ENCODE measurements at places on chromosomes 7 and 10. TPM values are rescaled to one million over a fixed set of nuclear protein-coding genes. Genes with fewer than 3 reads are reported as not detected.

The OR2A5 gene
- not detected for total RNA-seq

The SEMA3E gene
- total RNA-seq: not detected

DNA sequence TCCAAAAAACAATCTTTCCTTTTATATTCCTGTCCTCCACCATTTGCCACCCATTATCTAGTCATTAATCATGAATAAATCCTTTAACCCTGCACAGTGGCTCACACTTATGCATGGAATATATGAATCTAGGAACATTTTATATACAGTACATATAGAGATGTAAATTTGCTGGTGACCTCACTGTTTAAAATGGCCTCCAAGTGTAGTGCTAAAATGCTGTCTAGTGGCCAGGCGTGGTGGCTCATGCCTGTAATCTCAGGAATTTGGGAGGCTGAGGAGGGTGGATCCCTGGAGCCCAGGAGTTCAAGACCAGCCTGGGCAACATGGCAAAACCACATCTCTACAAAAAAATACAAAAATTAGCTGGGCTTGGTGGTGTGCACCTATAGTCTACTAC is 9.6 kb downstream of the NANOS1 start:
- H3K4me3 ChIP-seq: no peak overlapping the region
- DNase-seq: no peak
- H3K27ac ChIP-seq: no peak overlapping the region

GRCh38 chr7:69739931-69740431 is 141.7 kb downstream of the AUTS2 start:
- peaks cover 2% of the 10 kb centered on the region for H3K27me3 ChIP-seq
- H3K4me3 ChIP-seq: no peak overlapping the region
- no peaks in the 10 kb centered on the region for H3K36me3 ChIP-seq
- no peaks in the 10 kb centered on the region for H3K4me1 ChIP-seq
- no peak overlapping the region for H3K27ac ChIP-seq

The CH25H gene
- total RNA-seq: not detected

- no peak overlapping the region for H3K4me3 ChIP-seq
- no peak overlapping the region for H3K27ac ChIP-seq
- peaks cover 30% of the 10 kb centered on the region for H3K27me3 ChIP-seq
- H3K36me3 ChIP-seq: peaks cover 3% of the 10 kb centered on the region
- DNase-seq: no peak
Observed at GRCh38 chr10:12357525-12358151, 8.3 kb downstream of the CAMK1D start.

- H3K4me3 ChIP-seq: no peak overlapping the region
- DNase-seq: no peak
- H3K4me1 ChIP-seq: peaks cover 5% of the 10 kb centered on the region
Observed at GRCh38 chr10:31686599-31686998, 242.0 kb downstream of the ARHGAP12 start.

GRCh38 chr7:132991615-132992587 is 90.0 kb downstream of the CHCHD3 start:
- H3K27me3 ChIP-seq: no peaks in the 10 kb centered on the region
- H3K36me3 ChIP-seq: no peaks in the 10 kb centered on the region
- no peak for DNase-seq
- no peaks in the 10 kb centered on the region for H3K4me1 ChIP-seq

GRCh38 chr10:60732198-60732806 is 46.0 kb upstream of the CDK1 start:
- H3K36me3 ChIP-seq: no peaks in the 10 kb centered on the region
- peak overlapping the region; percentile 90 for H3K27ac ChIP-seq
- H3K4me1 ChIP-seq: peaks cover 57% of the 10 kb centered on the region
- H3K27me3 ChIP-seq: peaks cover 4% of the 10 kb centered on the region

DNA sequence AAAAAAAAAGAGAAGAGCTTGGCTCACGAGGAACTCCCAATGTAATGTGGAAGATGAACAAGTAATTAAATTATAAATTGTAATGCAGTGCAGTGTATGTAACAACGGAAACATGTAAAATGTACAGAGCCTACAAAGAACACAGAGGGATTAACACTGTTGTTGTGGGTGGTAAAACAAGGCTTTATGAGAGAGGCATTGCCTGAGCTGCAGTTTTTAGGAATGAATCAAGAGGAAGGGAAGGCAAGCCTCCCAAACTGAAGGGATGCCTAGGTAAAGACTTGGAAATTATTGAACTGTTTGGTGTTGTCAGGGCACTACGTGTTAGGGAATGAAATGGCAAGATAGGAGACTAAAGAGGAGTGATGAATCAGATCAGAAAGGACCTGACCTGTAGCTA is 213.7 kb downstream of the HTR7 start:
- no peak overlapping the region for H3K27ac ChIP-seq
- H3K27me3 ChIP-seq: no peaks in the 10 kb centered on the region
- no peak overlapping the region for H3K4me3 ChIP-seq
- no peaks in the 10 kb centered on the region for H3K4me1 ChIP-seq
- DNase-seq: no peak
- no peaks in the 10 kb centered on the region for H3K36me3 ChIP-seq

DNA sequence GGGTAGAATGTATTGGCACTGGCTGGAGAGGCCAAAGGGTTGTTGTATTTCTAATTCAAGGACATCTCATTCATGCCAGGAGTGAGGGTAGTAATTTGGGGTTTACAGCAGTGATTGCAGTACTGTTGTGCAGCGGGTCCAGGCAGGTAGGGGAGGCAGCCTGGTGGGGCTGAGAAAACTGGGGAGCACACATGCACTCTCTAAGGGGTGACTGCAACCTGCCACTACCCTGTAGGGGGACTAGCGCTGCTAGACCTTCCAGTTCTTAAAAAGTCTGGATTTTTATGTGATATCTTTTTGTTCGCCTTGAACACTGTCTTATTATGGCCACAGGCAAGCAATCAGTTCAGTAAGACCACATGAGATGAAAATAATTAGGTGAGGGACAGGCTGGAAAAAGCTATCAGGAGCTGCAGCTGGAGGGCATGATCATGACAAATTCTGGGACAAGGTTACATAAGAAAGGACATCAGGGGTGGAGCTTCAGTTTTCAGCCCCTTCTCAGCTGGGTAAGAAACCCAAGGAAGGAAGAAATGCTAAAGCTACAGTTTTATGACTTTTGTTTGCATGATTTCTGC is 149.0 kb downstream of the ARHGAP21 start:
- peaks cover 11% of the 10 kb centered on the region for H3K4me1 ChIP-seq
- no peak overlapping the region for H3K4me3 ChIP-seq
- H3K27me3 ChIP-seq: peaks cover 19% of the 10 kb centered on the region
- no peaks in the 10 kb centered on the region for H3K36me3 ChIP-seq
- H3K27ac ChIP-seq: no peak overlapping the region

The CUBN gene
- total RNA-seq: 0.05 TPM

The C7orf33 gene
- total RNA-seq: not detected

- H3K27me3 ChIP-seq: no peaks in the 10 kb centered on the region
- peak; percentile 46 for DNase-seq
- H3K4me1 ChIP-seq: peaks cover 25% of the 10 kb centered on the region
- no peaks in the 10 kb centered on the region for H3K36me3 ChIP-seq
- peak overlapping the region; percentile 87 for H3K4me3 ChIP-seq
- peak overlapping the region; percentile 88 for H3K27ac ChIP-seq
Observed at GRCh38 chr10:69124563-69125268, 738 bp downstream of the VPS26A start.

- H3K4me1 ChIP-seq: no peaks in the 10 kb centered on the region
- DNase-seq: no peak
- H3K4me3 ChIP-seq: no peak overlapping the region
- H3K36me3 ChIP-seq: no peaks in the 10 kb centered on the region
- H3K27ac ChIP-seq: no peak overlapping the region
Observed at GRCh38 chr7:96970739-96971138, 34.6 kb upstream of the DLX6 start.

The CTAGE6 gene
- total RNA-seq: not detected

- peaks cover 31% of the 10 kb centered on the region for H3K27me3 ChIP-seq
- H3K27ac ChIP-seq: no peak overlapping the region
- no peak overlapping the region for H3K4me3 ChIP-seq
- H3K36me3 ChIP-seq: no peaks in the 10 kb centered on the region
Observed at GRCh38 chr7:45893996-45894664, 5.8 kb downstream of the IGFBP1 start.

The HOXA7 gene
- total RNA-seq: not detected

- H3K4me3 ChIP-seq: no peak overlapping the region
- peaks cover 15% of the 10 kb centered on the region for H3K27me3 ChIP-seq
- DNase-seq: no peak
Observed at GRCh38 chr10:62454687-62455397, 80.7 kb downstream of the ZNF365 start.

DNA sequence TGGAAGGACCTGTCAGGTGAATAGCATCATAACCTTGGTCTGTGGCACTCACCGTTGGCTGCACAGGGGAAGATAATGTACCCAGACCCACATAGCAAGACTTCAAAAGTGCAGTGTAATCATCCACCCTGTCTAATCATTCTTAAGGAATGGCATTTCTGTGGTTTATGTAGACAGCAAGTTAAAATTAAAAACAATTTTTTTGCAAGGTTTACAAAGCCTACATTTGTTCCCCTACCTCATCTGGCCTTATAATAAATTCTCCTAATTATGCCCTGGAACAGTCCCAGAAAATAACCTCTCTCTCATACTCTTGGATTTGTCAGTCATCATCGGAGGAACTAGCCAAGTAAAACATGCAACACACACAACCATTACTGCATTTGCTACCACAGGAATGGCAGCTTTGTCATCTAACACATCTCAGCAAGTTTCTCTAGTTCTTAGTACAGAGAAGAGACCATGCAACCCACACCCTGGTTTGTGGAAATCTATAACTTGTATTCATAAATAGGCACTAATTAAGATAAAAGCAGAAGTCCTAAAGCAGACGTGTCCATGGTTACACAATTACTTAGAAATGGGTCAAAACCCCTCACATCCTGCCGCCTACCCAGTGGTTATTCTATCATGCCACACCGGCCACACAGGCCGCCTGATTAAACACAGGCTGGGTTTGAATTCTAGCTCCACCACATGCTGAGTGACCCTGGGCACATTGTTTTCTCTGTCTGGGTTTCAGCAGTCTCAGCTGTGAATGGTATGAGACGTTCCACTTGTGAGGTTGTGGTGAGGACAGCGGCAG is 19.1 kb downstream of the ABLIM1 start:
- peaks cover 7% of the 10 kb centered on the region for H3K27me3 ChIP-seq
- DNase-seq: no peak
- no peak overlapping the region for H3K4me3 ChIP-seq
- H3K27ac ChIP-seq: no peak overlapping the region
- H3K4me1 ChIP-seq: peaks cover 7% of the 10 kb centered on the region

DNA sequence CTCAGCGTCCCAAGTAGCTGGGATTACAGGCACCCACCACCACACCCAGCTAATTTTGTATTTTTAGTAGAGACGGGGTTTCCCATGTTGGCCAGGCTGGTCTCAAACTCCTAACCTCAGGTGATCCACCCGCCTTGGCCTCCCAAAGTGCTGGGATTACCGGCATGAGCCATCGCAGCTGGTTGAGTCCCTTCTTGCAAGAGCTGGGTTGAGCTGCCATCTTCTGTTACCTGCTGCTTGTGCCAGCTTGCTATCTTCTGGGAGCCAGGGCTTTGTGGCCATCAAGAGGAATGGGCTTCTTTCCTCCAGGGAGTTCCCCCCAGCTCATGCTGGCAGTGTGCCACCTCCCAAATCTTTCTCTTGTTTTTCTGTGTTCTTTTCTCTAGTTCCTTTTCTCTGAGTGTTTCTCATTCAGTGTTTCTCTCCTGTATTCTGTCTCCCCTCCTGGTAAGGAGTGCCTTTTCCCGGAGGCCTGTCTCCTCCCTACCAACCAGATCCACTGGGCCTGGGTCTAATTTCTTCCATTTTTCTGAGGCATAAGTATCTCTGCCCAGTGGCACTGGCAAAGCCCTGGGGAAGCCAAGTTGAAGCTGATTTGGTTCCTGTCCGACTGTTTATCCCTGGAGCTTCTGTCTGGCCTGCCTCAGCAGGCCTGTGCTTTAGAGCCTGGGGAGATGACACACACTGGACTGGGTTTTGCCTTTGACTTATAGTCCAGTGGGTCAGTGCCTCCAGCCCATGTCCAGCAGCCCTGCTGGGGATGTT is 3.7 kb downstream of the DBNL start:
- no peak overlapping the region for H3K4me3 ChIP-seq
- H3K27ac ChIP-seq: peak overlapping the region; percentile 63
- DNase-seq: no peak
- H3K36me3 ChIP-seq: peaks cover 39% of the 10 kb centered on the region

The PLPP4 gene
- not detected for total RNA-seq

- no peaks in the 10 kb centered on the region for H3K4me1 ChIP-seq
- H3K27me3 ChIP-seq: no peaks in the 10 kb centered on the region
- H3K4me3 ChIP-seq: no peak overlapping the region
- no peak for DNase-seq
- H3K36me3 ChIP-seq: no peaks in the 10 kb centered on the region
- no peak overlapping the region for H3K27ac ChIP-seq
Observed at GRCh38 chr7:1724118-1724910, 54.2 kb downstream of the ELFN1 start.

DNA sequence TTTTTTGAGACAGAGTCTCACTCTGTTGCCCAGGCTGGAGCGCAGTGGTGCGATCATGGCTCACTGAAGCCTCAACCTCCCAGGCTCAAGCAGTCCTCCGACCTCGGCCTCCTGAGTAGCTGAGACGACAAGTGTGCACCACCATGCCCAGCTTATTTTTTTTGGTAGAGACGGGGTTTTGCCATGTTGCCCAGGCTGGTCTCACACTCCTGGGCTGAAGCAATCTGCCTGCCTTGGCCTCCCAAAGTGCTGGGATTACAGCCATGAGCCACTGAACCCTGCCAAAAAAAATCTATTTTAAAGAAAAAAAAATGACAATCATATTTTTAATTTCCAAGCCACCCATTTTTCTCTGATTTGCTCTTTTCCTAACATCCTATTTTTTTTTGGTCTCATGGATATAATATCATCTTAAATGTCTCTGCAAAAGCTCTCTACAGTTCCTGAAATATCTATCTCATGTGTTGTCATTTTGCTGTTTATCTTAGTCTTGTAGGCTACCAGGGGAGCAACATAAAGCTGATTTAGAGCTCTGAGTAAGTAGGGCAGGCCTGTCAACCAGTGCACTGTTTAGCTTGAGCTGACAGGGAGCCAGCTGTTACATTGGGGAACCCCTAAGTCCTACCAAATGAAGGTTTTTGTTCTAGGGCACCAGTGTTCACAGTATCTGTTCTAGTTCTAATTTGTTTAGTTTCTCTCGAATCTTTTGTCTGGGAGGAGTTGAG is 29.9 kb upstream of the HBP1 start:
- no peak for DNase-seq
- no peak overlapping the region for H3K27ac ChIP-seq
- H3K27me3 ChIP-seq: peaks cover 33% of the 10 kb centered on the region
